ENCODE measurements at places on chromosomes 7 and 10.
A peak's percentile ranks its signal among the peaks of the same experiment; 100 is the strongest.

DNA sequence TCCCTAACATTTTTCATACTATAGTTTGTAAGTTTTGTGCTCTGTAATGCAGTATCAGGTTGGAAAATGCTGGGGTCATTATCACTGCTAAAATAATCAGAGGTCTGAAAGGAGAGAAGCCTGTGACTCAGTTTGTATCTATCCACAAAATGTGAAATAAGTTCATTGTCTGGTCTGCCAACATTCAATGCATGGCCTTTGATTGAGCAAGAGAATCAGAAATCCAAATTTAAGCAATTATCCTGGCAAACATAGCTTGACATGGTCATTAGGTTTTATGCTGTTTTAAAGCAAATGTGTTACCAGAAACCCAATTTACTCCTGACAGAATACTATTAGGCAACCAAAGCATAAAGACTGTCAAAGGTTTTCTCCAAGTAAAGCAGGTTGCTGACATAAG lies 709.7 kb upstream of the SEMA3D start:
- DNase-seq = no peak

GRCh38 chr7:141976524-141977245 lies 3.1 kb upstream of the TAS2R38 start:
- DNase-seq = no peak

GRCh38 chr10:44980309-44981171 lies 1.9 kb upstream of the DEPP1 start:
- peak; percentile 23 for DNase-seq

DNA sequence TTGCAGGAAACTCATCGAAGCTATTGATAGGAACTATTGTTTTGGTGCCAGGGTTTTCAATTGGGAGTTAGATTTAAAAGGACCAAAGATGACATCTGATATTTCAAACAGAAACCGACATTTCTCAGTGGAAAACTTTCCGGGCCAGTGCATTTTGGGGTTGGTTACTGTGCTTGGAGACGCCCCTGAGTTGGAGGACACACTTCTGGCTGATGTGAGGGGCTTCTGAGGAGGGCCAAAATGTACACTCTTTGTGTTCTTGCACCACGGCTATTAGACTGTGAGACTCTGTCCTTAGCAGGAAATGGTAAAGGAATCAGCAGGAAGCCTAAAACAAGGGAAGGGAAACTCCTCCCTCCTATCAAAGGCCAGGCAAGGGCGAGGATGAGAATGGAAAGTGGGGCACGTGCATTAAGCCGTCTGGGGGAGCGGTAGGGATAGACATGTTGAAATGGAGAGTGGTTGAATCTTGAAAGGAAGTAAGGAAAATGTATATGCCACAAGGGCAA lies 1.8 kb upstream of the SRGN start:
- no peak for DNase-seq

DNA sequence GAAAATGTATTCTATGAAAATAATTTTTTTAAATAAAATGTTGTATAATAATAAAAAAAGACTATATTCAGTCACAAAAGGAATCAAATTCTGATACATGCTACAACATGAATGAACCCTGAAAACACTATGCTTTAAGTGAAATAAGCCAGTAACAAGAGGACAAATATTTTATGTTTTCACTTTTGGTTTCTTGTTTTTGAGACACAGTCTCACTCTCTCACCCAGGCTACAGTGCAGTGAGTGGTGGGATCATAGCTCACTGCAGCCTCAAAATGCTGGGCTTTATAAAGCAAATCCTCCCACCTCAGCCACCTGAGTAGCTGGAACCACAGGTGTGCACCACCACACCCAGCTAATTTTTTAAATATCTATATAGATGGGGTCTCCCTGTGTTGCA lies 64.2 kb downstream of the CNOT4 start:
- DNase-seq = no peak

DNA sequence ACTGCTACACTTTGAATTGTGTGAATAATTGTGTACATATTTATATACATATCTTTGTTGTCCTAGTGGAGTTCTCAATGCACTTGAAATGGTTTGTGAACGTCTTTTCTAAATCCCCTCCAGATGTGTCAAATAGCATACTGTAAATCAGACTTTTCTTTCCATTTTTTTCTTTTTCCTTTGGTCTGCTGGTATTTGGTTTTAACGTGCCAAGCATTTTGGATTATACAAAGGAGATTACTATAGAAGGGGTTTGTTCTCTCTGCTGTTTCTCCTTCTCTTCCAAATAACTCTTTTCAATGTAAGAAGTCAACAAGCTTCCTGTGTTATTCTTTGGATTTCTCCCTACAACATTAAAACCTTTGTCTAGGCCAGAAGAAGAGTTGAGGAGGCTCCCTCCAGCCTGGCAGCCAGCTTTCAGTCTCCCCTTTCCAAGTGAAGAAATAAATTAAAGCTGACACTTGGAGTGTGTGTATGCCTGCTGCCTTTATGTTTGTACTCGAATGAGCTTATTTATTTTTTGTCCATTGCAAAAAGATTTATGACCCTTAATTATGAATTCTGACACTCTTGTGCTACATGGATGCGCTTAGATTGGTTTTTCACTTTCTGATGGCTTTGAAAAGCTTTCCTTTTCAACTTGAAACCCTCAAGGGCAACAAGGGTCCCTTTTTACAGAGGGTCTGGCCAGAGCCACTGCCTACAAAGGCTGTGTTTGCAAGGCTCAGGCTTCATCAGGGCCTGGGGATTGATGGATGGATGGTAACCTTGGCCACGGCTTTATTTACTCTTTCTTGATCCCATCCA lies 107.8 kb downstream of the RAB18 start:
- DNase-seq = no peak

- peak; percentile 91 for DNase-seq
Observed at GRCh38 chr7:108299251-108299973, 156.8 kb downstream of the NRCAM start.

GRCh38 chr7:49497471-49497870 lies 276.0 kb upstream of the VWC2 start:
- no peak for DNase-seq

GRCh38 chr10:70677620-70678249 lies 5.4 kb downstream of the ADAMTS14 start:
- DNase-seq = no peak

DNA sequence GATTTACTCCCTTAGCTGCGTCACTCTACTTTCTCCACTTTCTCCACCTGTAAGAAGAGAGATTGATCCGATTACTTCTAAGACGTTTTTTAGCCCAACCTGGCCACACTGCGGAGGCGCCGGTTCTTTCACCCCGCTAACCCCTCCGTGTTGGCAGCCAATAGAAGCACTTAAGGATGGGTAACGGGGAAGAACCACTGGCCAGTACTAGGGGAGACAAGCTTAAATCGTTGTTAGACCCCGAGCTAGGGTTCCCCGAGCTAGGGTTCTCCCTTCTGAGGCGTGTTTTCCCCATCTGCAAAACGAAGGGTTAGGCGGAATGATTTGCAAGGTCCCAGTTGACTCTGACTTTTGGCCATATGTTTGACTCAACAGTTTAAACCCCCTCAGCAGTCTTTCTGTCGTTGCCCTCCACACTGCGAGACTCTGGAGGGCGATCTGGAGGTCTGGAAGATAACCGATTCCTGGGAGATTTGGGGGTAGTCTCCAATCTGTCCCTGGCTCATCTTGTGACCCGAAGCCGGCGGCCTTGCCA lies 644 bp downstream of the UMAD1 start:
- no peak for DNase-seq

- DNase-seq = no peak
Observed at GRCh38 chr7:5396542-5396941, 27.1 kb downstream of the TNRC18 start.

DNA sequence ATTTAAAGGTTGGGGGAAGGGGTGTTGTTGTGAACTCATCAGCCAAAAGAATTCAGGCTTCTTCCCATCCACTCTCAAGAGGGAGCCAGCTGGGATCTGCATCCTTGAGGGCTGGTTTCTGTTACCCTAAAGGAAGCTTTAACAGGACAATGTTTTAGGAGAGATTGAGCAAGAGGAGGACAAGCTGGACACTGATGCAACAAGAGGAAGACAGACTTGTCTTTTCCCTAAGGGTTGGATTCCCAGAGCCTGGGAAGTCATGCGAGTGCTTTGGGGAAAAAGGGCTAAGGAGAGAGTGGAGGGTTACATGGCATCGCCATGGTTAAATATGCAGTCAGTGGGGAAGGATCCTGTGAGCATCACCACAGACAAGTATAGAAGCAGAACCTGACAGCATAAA lies 47.6 kb upstream of the PDE1C start:
- DNase-seq = no peak

DNA sequence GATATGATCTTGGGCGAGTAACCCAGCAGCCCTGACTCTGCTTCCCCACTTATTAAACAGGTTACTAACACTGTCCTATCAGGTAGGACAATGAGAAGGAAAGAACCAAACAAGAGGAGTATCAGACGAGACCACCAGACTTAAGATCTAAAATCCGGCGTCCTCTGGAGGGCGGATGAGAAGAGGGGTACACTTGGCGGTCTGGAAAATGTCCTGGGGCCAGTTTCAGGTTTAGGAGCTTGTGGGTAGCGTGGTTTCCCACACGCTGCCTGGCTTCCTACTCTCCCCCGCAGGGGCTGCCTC lies 635 bp downstream of the ZNF32 start:
- peak; percentile 12 for DNase-seq

- DNase-seq = peak; percentile 89
Observed at GRCh38 chr7:92833024-92833765, 3.2 kb downstream of the CDK6 start.

GRCh38 chr7:151895631-151896031 lies 18.7 kb upstream of the PRKAG2 start:
- DNase-seq = no peak

- no peak for DNase-seq
Observed at GRCh38 chr7:17593819-17594419, 295.5 kb downstream of the AHR start.

- no peak for DNase-seq
Observed at GRCh38 chr10:62959553-62959952, 143.4 kb upstream of the EGR2 start.

DNA sequence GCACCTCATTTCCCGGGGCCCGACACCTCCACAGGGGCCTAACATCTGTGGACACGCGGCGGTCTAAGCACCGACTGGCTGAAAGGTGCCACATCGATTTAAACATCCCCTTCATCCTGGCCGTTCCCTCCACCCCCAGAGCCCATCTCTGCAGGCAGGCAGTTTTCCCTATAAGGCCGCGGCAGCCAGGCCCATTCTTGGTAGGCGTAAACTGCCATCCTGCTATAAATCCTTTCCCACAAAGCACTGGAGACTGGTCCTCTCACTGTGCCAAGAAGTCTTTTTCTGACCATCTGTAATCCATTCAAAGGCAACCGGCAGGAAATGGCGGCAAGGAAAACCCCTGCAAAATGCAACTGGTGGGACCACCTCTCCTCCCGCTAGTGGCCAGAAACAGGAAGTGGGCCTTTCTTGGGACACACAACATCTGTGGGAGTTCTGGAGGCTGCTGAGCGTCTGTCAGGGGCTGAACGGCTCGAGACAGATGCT lies 22.4 kb downstream of the ATXN7L1 start:
- DNase-seq = no peak

DNA sequence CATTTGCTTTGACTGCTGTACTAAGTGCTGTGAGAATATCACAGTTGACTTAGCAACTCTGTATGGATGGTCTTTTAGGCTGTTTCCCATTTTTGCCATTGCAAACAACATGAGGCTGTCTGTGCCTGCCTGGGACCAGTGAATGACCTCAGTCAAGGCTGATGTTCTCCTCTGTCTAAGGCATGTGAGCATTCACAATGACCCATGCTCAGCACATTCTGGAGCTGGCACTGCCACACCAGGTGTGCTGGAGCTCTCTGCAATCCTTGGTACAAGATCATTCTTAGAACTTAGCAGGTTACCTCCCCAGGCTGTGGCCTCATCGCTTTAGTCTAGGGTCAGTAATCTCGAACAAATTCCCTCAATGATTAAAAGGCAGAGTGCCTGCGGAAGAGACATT lies 61.9 kb downstream of the SH3PXD2A start:
- DNase-seq = no peak

DNA sequence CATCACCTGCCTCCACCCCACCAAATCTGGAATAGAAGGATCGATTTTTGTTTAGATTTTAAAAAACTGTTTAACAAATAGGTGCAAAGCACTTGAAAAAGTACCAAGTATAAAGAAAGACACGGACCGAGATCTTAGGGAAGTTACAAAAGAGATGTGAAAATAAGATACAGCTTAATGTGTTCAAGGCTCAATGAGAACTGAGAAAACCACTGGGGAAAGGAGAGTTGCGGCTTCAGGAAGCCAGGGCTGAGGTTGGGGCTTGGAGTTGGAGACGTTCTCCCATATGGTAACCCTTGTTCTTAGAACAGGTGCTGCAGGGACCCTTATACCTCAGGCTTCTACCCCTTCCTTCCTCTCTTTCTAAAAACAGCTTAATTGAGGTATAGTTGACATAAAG lies 140.2 kb downstream of the FANK1 start:
- no peak for DNase-seq

GRCh38 chr10:43257347-43258210 lies 9.3 kb downstream of the RASGEF1A start:
- no peak for DNase-seq

DNA sequence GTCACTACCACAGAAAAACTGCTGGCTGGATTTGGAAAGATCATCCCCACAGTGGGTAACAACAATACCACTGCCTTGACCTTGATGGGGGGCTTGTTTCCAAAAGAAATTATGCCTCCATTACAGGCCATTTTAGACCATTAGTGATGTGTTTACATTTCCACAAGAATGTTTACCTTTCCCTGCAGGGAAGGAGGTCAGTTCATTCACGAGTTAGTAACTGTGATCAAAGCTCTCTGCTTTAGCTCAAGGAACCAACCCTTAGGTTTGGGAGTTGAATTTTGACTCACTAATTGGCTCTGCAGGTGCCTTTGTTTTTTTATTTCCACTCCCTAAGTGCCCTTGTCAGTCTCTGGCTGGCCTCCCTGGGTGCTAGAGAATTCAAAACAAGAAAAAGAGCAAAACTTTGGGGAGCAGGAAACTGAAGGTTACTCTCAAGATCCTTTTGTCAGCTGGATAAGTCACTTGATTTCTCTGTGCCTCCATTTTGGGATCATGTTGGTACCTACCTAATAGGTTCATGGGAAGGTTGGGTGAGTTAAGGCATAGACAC lies 41.1 kb upstream of the NUPR2 start:
- no peak for DNase-seq

- DNase-seq = no peak
Observed at GRCh38 chr10:28942012-28942411, 264.7 kb downstream of the BAMBI start.
